ENCODE measurements at places on chromosomes 7 and 10.

DNA sequence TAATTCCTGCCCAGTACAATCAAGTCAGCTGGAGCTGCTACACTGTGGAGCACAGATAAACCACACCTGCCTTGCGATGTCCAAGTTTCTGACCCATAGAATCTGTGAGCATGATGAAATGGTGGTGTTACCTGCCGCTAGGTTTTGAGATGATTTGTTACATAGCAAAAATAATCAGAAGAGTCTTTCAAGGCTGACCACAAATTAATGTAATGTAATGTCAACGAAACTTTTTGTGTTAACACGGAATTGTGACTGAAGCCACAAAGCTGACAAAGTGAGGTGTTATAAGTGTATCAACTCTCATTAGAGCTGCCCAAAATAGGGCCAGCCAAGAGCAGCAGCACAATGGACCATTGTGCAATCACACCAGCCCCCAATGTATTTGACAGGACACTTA, 75.7 kb downstream of the AHR start:
- no peak for DNase-seq

DNA sequence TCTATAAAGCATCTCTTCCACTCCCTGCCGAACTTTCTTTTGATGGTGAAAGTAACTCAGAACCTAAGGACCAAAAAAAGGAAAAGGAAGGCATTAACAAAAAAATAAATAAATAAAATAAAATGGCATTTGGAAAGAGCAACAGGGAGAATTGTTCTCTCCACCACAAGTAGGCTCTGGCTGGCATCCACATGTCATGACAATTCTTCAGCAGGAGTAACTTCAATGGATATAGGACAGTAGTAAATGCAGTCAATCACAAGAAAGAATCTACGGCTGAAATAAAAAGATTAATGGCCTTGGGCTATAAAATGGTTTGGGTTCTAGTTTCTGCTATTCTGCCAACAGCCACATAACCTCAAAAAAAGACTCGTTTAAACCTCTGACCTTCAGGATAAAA, 23.9 kb downstream of the NCAPG2 start:
- no peak for DNase-seq

DNA sequence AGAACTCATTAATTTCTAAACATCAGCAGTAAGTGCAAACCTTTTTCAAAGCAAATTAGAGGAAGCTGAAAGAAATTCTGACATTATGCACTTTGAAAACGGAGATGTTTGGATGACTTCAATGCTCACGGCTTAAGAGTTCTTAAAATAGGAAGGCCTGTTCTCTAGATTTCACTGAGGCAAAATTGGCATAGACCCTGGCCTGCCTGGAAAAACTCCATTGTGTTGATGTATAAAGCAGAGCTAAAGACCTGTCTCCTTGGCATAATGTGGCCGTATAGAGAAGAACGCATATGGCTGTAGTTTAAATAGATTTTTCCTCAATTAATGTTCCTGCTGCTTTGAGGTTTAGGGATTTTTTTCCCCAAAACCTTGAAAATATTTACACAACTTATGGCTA, 24.5 kb upstream of the AGMO start:
- no peak for DNase-seq

DNA sequence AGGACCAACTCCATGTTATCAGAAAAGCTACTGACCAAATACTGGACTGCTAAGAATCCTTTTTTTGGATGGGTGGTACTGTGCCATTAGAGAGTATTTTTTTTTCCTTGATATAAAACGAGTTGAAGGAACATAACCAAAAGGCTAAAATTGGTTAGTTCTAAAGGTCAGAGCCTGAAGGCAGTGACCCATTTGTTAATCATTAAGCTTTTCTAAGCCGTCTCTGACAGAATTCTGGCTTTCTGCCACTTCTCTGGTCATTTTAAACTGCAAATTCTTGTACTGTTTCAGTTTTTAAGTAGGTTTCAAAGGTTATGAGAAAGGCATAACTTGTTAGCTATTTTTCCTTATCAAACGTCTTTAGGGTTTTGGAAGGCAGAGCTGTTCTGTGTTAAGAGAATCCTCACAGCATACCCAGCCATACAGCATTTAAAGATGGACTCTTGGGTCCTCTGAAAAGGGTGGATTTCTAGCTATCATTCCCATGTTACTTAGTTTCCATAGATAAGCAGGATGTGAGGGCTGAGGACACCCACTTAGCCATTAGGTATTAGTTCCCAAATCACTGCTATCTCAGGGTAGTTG, 196.8 kb downstream of the RNLS start:
- DNase-seq = no peak

GRCh38 chr7:105718511-105718925, 137.2 kb upstream of the EFCAB10 start:
- DNase-seq = no peak

DNA sequence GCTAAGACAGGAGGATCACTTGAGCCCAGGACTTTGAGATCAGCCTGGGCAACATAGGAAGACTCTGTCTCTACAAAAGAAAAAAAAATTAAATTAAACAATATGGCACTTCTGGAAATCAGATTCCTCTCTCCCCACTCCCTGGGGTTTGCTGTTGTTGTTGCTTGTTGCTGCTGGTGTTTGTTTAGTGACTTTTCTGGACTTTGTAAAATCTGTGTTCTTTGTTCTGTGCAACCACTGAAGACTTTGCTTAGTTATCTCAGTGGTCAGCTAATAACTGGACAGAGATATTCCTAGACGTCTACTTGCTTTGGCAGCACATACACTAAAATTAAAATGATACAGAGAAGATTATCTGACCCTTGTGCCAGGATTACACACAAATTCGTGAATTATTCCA, 10.3 kb upstream of the WIPI2 start:
- no peak for DNase-seq

GRCh38 chr10:29353305-29353704, 64.4 kb downstream of the LYZL1 start:
- DNase-seq = no peak

DNA sequence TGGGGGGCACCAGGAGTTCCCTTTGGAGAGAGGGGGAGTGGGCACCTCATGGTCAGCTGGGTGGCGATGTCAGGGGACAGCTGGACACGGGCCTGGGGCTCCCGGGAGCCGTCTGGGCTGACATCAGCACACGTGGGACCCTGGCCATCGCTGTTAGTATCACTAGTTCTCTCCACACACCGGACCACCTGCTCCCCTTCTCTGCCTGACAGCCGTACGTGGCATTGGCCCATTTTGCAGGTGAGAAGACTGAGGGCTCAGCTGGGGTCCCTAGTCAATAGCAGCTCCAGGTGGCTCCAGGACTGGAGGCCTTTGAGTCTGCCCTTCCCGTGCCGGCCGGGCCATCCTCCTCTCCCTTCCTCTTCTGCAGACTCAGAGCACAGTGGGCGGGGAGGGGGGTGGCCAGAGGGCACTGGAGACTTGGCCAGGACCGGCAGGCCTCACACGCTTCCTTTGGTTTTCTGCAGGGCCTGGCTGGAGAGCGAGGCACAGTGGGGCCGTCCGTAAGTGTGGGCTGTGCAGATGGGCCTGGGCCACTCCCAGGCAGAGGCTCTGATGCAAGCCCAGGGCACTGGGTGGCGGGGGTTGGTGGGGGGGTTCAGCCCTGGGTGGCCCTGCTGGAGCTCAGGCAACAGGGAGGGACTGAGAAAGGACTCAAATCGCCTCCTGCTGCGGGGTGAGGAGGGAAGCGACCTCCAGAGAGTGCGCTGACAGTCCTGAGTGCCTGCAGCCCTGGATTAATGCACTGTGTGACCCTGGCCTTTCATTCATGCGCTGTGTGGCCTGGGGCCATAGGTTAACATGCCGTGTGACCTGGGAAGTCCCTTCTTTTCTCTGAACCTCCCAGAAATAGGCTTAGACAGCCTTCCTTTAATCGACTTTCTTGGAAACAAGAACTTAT, 78.2 kb downstream of the MYL10 start:
- no peak for DNase-seq

GRCh38 chr7:88307412-88307811, 718 bp upstream of the STEAP4 start:
- DNase-seq = no peak

GRCh38 chr7:32379510-32380112, 110.6 kb downstream of the LSM5 start:
- no peak for DNase-seq

GRCh38 chr7:35581605-35582210, 113.2 kb downstream of the HERPUD2 start:
- no peak for DNase-seq

All from tibial nerve (tissue), 4 donors.